Suprapubic skin (tissue), 4 donors: ENCODE measurements at places on chromosomes 12 and 14. TPM values are rescaled to one million over a fixed set of nuclear protein-coding genes. Genes with fewer than 3 reads are reported as not detected.

- no peak for DNase-seq
- H3K27me3 ChIP-seq = no peaks in the 10 kb centered on the region
- no peaks in the 10 kb centered on the region for H3K36me3 ChIP-seq
- H3K27ac ChIP-seq = no peak overlapping the region
- H3K4me3 ChIP-seq = no peak overlapping the region
- peaks cover 69% of the 10 kb centered on the region for H3K4me1 ChIP-seq
Observed at GRCh38 chr14:77316195-77316505, 4.5 kb downstream of the POMT2 start.

GRCh38 chr12:116561181-116561821 is 2.1 kb downstream of the MAP1LC3B2 start:
- H3K27me3 ChIP-seq = no peaks in the 10 kb centered on the region
- no peaks in the 10 kb centered on the region for H3K36me3 ChIP-seq
- no peak for DNase-seq
- H3K4me1 ChIP-seq = peaks cover 30% of the 10 kb centered on the region
- no peak overlapping the region for H3K4me3 ChIP-seq

- DNase-seq = no peak
- no peak overlapping the region for H3K27ac ChIP-seq
- H3K36me3 ChIP-seq = peaks cover 35% of the 10 kb centered on the region
- H3K4me3 ChIP-seq = no peak overlapping the region
- peaks cover 19% of the 10 kb centered on the region for H3K4me1 ChIP-seq
- no peaks in the 10 kb centered on the region for H3K27me3 ChIP-seq
Observed at GRCh38 chr12:130876297-130876696, 4.4 kb downstream of the RAN start.

- H3K27me3 ChIP-seq = no peaks in the 10 kb centered on the region
- no peak for DNase-seq
- peaks cover 3% of the 10 kb centered on the region for H3K36me3 ChIP-seq
- H3K4me1 ChIP-seq = peaks cover 75% of the 10 kb centered on the region
- peak within 1 kb of the TSS; percentile 75 for H3K27ac ChIP-seq
- H3K4me3 ChIP-seq = peak within 1 kb of the TSS; percentile 16
Observed at GRCh38 chr12:54384591-54385041, at the start of gene ZNF385A. Gene ZNF385A, minus strand, starts transcription at chr12:54384733. Its CDS starts 219 bp downstream, at chr12:54384514.

GRCh38 chr12:25401547-25402345 is 151.0 kb upstream of the KRAS start:
- H3K4me3 ChIP-seq = no peak overlapping the region
- H3K36me3 ChIP-seq = no peaks in the 10 kb centered on the region
- H3K27me3 ChIP-seq = no peaks in the 10 kb centered on the region
- no peak for DNase-seq
- H3K4me1 ChIP-seq = no peaks in the 10 kb centered on the region

GRCh38 chr14:103641161-103641560 is 12.2 kb downstream of the KLC1 start:
- no peak overlapping the region for H3K27ac ChIP-seq
- H3K27me3 ChIP-seq = no peaks in the 10 kb centered on the region
- no peak for DNase-seq

- no peaks in the 10 kb centered on the region for H3K27me3 ChIP-seq
- no peak for DNase-seq
- H3K4me1 ChIP-seq = no peaks in the 10 kb centered on the region
- peaks cover 32% of the 10 kb centered on the region for H3K36me3 ChIP-seq
- H3K27ac ChIP-seq = no peak overlapping the region
- no peak overlapping the region for H3K4me3 ChIP-seq
Observed at GRCh38 chr12:10226086-10226485, 13.4 kb downstream of the GABARAPL1 start.

GRCh38 chr12:116385486-116386217 is 108.2 kb upstream of the MED13L start:
- no peaks in the 10 kb centered on the region for H3K36me3 ChIP-seq
- no peak for DNase-seq
- no peak overlapping the region for H3K27ac ChIP-seq

DNA sequence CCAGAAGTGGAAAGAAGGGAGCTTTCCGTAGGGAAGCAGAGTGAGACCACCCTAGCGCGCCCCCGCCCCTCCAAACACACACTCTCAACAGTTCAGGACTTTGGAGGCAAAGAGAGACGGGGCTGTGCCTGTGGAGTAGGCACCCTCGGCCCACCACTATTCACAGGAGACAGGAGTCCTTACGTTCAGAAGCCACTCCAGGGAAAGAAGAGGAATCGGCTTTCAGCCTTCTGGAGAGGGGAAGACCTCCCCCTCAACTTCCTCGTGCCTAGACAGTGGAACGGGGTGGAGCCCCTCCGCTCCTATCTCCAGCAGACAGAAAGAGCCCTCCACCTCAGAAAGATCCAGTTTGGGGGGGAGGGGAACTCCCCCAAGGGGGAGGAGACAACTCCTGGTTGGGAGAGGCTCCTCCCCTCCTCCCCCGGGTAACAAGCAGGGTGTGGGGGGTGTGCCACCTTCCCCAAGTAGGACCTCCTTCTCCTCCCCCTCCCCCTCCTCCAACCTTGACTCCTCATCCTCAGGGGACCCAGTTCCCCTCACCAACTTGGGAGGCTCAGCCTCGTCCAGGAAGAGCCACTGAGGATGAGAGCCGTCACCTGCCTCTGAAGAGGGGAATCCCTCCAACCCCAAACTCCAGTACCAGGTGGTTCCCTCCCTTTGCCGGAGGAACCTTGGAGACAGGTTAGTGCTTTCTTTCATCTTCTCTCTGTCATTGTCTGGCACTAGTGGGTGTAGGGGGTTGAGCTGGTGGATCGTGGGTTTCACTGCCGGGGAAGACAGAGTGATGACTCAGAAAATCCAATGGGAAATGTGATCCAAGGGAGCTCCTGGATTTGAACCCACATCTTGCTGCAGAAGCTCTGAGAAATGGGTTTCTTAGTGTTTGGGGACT is 883 bp downstream of the FOXJ2 start:
- peak overlapping the region; percentile 96 for H3K27ac ChIP-seq
- H3K27me3 ChIP-seq = no peaks in the 10 kb centered on the region
- peak; percentile 78 for DNase-seq
- H3K4me3 ChIP-seq = peak overlapping the region; percentile 94

DNA sequence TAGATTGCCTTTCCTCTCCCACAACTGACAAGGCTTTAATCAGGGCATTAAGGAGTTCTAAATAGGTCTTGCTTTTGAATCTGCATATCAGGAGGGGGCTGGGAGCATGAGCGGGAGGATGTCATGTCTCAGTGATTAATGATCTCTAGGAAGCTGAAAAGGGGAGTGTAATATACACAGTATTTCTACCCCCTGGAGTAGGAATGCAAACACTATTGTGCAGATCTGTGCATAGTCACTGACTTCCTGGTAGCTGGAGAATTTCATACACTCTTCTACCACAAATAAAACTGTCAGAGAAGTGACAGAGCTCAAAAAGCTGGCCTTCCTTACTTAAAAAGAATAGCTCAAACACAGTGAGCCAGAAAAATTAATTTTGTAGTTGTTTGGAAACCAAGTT is 65.8 kb downstream of the RIC8B start:
- H3K36me3 ChIP-seq = no peaks in the 10 kb centered on the region
- no peaks in the 10 kb centered on the region for H3K27me3 ChIP-seq
- H3K4me1 ChIP-seq = peaks cover 12% of the 10 kb centered on the region

DNA sequence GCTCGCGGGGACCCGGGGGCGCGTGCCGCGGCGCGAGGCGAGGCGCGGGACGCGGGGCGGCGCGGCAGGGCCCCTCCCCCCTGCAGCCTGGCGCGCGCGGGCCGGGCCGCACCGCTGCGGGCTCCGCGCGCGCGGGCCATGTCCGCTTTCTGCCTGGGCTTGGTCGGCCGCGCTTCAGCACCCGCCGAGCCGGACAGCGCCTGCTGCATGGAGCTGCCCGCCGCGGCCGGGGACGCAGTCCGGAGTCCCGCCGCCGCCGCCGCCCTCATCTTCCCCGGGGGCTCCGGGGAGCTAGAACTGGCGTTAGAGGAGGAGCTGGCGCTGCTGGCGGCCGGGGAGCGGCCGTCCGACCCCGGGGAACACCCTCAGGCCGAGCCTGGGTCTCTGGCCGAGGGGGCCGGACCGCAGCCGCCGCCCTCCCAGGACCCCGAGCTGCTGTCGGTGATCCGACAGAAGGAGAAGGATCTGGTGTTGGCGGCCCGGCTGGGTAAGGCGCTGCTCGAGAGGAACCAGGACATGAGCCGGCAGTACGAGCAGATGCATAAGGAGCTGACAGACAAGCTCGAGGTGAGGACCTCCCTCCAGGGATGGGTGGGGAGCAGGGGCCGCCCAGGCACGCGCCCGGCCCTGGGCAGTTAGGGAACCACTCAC is 820 bp downstream of the BICDL1 start:
- H3K4me3 ChIP-seq = peak overlapping the region; percentile 71
- peaks cover 20% of the 10 kb centered on the region for H3K27me3 ChIP-seq
- DNase-seq = peak; percentile 74
- H3K27ac ChIP-seq = peak overlapping the region; percentile 18
- H3K36me3 ChIP-seq = no peaks in the 10 kb centered on the region

DNA sequence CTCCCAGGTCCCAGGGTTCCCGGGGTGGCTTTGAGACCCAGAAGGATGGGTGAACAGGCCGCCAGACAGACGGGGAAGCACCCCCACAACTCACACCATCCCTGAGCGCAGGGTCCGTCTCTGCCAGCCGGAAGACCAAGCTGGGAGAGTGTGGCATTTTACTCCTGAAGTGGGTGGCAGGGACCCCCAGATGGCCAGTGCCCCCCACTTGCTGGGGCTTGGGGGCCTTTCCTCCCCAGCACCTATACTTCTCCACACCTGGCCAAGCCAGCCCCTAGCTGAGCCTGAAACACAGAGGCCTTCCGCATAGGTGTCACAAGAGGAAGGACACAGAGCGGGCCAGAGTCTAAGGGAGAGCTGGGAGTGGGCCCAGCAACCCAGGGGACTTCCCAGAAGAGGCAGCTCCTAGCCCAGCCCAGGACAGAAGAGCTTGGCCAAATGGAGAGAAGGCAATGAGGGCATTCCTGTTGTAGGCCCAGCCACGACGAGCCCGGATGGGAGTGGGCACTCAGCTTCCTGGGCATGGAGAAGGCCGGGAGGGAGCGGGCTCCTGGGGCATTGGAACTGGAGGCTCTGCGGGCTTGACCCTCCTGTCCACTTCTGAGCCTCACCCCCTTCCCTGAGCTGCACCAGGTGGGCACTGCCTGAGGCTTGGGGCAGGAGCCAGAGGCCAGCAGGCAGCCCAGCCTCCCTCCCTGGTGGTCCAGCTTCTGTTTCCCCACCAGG is 3.3 kb downstream of the AHNAK2 start:
- no peaks in the 10 kb centered on the region for H3K36me3 ChIP-seq
- no peaks in the 10 kb centered on the region for H3K27me3 ChIP-seq
- H3K27ac ChIP-seq = peak overlapping the region; percentile 96
- no peak overlapping the region for H3K4me3 ChIP-seq
- peak; percentile 79 for DNase-seq

- DNase-seq = no peak
- H3K27me3 ChIP-seq = no peaks in the 10 kb centered on the region
- no peaks in the 10 kb centered on the region for H3K4me1 ChIP-seq
- no peaks in the 10 kb centered on the region for H3K36me3 ChIP-seq
- H3K4me3 ChIP-seq = no peak overlapping the region
Observed at GRCh38 chr12:95653771-95654546, 102.7 kb upstream of the USP44 start.

GRCh38 chr14:79062226-79062625 is 892.1 kb downstream of the NRXN3 start:
- no peaks in the 10 kb centered on the region for H3K4me1 ChIP-seq
- no peaks in the 10 kb centered on the region for H3K36me3 ChIP-seq
- H3K4me3 ChIP-seq = no peak overlapping the region
- no peak overlapping the region for H3K27ac ChIP-seq
- DNase-seq = no peak

- H3K27me3 ChIP-seq = no peaks in the 10 kb centered on the region
- no peaks in the 10 kb centered on the region for H3K36me3 ChIP-seq
- DNase-seq = no peak
Observed at GRCh38 chr14:31945701-31946100, 131.4 kb upstream of the ARHGAP5 start.

- peaks cover 38% of the 10 kb centered on the region for H3K4me1 ChIP-seq
- H3K27ac ChIP-seq = no peak overlapping the region
- no peaks in the 10 kb centered on the region for H3K36me3 ChIP-seq
- DNase-seq = no peak
- no peak overlapping the region for H3K4me3 ChIP-seq
Observed at GRCh38 chr12:14907953-14908352, 22.3 kb upstream of the MGP start.

GRCh38 chr14:24481622-24482324 is 26.3 kb downstream of the CMA1 start:
- H3K27me3 ChIP-seq = no peaks in the 10 kb centered on the region
- DNase-seq = no peak
- no peak overlapping the region for H3K4me3 ChIP-seq
- H3K36me3 ChIP-seq = no peaks in the 10 kb centered on the region
- no peaks in the 10 kb centered on the region for H3K4me1 ChIP-seq

GRCh38 chr12:95532851-95533250 is 18.4 kb downstream of the USP44 start:
- no peaks in the 10 kb centered on the region for H3K36me3 ChIP-seq
- no peak for DNase-seq
- no peak overlapping the region for H3K27ac ChIP-seq
- no peaks in the 10 kb centered on the region for H3K4me1 ChIP-seq
- H3K27me3 ChIP-seq = no peaks in the 10 kb centered on the region

- peaks cover 22% of the 10 kb centered on the region for H3K36me3 ChIP-seq
- H3K27ac ChIP-seq = no peak overlapping the region
- DNase-seq = no peak
Observed at GRCh38 chr12:122537021-122537420, 10.0 kb downstream of the KNTC1 start.

GRCh38 chr14:95683793-95684192 is 2.4 kb upstream of the TCL1B start:
- H3K27ac ChIP-seq = no peak overlapping the region
- H3K4me1 ChIP-seq = no peaks in the 10 kb centered on the region
- DNase-seq = no peak

GRCh38 chr14:24298892-24299254 is 707 bp downstream of the DHRS1 start:
- peaks cover 47% of the 10 kb centered on the region for H3K36me3 ChIP-seq
- H3K27ac ChIP-seq = peak overlapping the region; percentile 88
- DNase-seq = no peak
- H3K4me3 ChIP-seq = peak overlapping the region; percentile 87
- H3K27me3 ChIP-seq = no peaks in the 10 kb centered on the region
- H3K4me1 ChIP-seq = peaks cover 44% of the 10 kb centered on the region

- no peaks in the 10 kb centered on the region for H3K36me3 ChIP-seq
- DNase-seq = no peak
- no peaks in the 10 kb centered on the region for H3K4me1 ChIP-seq
- H3K4me3 ChIP-seq = no peak overlapping the region
- no peaks in the 10 kb centered on the region for H3K27me3 ChIP-seq
Observed at GRCh38 chr14:27077710-27078109, 479.9 kb upstream of the NOVA1 start.

PMCH gene
- total RNA-seq = not detected

FGF6 gene
- total RNA-seq = not detected

MYH6 gene
- total RNA-seq = not detected

DMAC2L gene
- total RNA-seq = 20.5 TPM

BCL11B gene
- total RNA-seq = 42.0 TPM

OTOGL gene
- total RNA-seq = 1.2 TPM

KRT5 gene
- total RNA-seq = 8,479 TPM

ASCL1 gene
- total RNA-seq = not detected

RNF34 gene
- 40.3 TPM for total RNA-seq

OTUB2 gene
- 35.5 TPM for total RNA-seq

TTC6 gene
- 0.93 TPM for total RNA-seq
